ENCODE measurements at places on chromosomes 5 and 9.

DNA sequence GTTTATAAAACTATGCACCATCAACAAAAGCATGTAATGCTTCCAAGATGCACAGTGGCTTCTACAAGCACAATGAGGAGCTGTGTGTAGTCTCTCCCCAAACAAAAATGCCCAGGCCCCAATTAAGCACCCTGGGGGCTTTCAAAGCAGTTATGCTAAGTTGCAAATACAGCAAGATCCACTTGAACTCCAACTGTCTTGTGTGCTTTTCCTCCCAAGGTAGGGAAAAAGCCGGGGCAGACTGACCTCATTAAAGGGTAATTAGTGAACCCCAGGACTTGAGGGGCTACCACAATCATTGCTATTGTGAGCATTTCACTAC lies 13.1 kb downstream of the ZNF608 start:
- DNase-seq: no peak

DNA sequence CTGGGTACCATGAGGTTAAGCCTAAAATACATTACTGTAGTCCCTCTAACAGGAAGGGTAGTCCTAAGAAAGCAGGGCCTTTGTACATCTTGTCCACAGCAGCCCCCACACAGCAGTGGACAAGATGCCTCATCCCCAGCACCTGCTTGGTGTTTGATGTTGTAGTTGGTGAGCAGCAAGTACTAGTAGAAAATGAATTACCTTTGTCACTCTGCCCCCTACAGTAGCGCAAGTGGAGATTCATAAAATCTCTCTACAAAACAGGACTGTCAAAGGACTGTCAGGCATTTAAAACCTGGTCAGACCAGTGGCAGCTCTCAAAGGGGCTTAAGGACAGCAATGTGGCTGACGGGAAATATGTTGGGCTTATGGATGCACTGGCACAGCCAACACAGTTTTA lies 122.5 kb downstream of the TMEM174 start:
- DNase-seq: no peak

DNA sequence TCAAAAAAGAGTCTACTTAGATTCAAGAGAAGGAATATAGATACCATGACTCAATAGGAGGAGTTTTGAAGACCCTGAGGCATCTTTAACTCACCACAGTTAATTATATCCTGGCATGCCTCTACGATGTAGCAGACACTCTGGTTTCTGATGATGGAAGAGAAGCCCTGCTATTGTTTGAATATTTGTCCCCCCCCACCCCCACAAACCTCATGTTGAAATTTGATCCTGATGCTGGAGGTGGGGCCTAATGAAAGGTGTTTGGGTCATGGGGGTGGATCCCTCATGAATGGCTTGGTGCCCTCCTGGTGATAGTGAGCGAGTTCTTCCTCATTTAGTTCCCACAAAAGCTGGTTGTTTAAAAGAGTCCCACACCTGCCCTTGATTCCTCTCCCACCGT lies 147.9 kb upstream of the TBCA start:
- no peak for DNase-seq

GRCh38 chr9:100112677-100113336 lies 13.8 kb downstream of the INVS start:
- no peak for DNase-seq

GRCh38 chr9:96655198-96655851 lies at the start of gene PRXL2C:
Gene PRXL2C, minus strand, starts transcription at chr9:96655317. Its CDS starts 36 bp downstream, at chr9:96655281.
- DNase-seq: peak; percentile 58

DNA sequence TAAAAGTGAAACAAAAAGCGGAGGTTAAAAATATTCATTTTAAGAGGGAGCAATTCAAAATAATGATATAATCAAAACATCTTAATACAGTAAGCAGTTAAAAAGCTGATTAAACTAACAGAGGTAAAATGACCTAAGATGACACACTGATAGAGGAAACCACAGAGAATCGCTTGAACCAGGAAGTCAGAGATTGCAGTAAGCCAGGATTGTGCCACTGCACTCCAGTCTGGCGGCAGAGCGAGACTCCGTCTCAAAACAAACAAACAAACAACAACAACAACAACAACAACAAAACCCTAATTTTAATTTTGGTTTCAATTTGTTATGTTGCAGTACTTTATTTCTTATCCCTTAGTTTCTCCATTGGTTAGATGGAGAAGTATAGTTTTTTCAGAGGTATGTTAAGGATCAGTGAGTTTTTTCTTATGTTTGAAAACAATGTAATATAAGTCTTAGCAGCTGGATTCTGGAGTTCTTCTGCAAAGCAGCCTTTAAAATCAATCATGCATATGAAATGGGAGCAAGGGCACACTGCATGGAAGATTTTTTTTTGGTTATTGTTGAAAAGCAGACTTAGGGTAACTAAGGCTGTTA lies 58.5 kb downstream of the MLANA start:
- no peak for DNase-seq

DNA sequence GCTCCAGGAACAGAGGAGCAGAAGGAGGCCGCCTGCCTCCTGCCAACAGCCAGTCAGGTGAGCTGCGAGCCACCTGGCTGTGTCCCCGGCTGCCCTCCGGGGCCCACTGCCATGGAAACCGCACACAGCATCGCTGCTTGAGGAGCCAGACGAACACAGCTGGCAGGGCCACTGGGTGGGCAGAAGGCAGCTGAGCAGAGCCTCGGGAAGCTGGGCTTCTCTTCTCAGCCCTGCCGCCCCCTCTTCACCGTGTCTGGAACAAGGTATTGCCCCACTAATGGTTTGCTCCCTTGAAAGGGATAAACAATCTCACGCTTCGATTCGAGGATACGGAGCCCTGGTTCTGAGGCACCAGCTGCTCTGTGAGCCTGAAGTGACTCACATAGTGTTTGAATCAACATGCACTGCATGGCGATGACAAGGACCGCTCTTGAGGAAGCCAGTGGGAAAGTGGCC lies 63.7 kb upstream of the RUFY1 start:
- DNase-seq: no peak

DNA sequence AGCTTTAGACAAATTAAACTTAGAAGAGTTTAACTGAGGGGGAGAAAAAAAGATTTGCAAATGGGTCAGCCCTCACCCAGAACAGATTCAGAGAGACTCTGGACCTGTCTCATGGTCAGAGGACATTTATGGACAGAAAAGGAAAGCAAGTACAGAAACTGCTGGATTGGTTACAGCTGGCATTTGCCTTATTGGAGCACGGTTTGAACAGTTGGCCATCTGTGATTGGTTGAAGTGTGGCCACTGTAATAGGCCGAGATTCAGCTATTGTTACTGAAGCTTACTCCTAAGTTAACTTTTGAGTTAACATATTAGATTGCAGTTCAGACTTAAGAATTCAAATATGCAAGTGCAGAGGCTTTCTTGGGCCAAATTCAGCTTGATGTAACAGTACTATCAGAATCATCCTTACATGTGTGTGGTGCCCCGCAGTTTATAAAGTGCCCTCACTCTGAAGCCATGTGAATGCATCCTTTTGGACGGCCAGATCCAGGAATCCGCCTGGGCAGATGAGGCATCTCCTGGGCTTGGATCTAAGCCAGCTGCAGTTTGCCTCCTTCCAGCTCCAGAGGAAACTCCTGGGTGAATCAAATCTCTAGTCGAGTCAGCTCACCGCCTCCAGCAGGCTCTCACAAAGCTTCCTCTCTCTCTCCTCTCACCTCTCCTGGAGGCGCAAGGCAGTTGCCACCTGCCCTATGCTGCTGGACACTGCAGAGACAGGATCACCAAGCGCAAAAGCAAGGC lies 165.2 kb downstream of the ADAMTS12 start:
- DNase-seq: no peak
